ENCODE measurements at places on chromosomes 4 and X.

GRCh38 chr4:165308606-165309005, 18.9 kb upstream of the MSMO1 start:
- DNase-seq: no peak

DNA sequence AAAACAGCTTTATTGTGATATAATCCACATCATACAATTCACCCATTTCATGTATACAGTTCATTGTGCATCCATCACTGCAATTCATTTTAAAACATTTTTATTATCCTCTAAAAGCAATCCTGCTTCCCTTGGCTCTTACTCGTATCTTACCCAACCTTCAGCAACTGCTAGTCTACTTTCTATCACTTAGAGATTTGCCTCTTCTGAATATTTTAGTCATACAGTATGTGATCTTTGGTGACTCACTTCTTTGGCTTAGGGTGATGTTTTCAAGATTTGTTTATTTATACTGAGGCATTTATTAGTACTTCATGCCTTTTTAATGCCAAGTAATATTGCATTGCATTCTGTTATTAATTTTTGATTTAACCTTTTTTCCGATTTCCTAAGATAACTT, 15.0 kb upstream of the MSMO1 start:
- DNase-seq: peak; percentile 72

DNA sequence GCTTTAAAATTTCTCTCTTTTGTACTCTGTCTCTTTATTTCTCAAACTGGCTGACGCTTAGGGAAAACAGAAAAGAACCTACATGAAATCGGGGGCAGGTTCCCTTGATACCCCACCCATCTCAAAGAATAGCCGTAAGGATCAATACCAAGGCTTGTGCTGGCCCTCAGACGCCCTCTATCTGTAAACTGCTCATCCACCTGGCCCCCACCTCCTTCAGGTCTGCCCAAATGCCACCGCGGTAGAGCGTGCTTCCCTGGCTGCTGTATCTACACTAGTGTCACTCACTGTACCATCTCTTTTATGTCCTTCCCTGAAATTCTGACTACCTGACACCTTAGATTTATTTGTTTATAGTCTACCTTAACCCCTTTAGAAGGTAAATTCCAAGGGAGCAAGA, 62.8 kb downstream of the SMIM20 start:
- DNase-seq: no peak

GRCh38 chrX:102892103-102892502, 45.0 kb upstream of the RAB40AL start:
- DNase-seq: no peak

- DNase-seq: peak; percentile 22
Observed at GRCh38 chr4:113844369-113844768, 82.8 kb upstream of the CAMK2D start.

DNA sequence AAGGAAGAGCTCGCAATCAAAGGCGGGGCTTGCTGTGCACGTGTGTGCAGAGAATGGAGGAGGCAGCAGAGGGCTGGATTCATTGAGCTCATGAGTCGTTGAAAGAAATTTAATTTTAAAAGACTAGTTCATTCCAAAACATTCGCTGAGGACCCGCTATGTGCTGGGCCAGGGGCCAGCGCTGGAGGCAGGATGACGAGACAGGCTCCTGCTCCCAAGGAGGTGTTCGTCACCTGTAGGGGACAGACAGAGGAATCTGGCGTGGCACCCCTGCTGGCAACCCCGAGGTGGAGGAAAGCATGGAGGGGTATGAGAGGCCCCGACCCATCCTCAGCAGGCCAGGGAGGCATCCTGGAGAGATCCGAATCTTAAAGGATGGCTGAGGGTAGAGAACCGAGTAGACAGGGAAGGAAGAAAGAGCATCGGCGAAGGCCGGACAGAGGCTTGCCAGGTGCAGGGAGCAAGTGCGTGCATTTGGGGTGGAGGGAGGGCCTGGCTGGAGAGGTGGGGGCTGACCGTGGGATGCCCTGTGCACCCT, 96.4 kb downstream of the CPZ start:
- no peak for DNase-seq

GRCh38 chr4:86894455-86894854, 2.2 kb upstream of the C4orf36 start:
- no peak for DNase-seq

DNA sequence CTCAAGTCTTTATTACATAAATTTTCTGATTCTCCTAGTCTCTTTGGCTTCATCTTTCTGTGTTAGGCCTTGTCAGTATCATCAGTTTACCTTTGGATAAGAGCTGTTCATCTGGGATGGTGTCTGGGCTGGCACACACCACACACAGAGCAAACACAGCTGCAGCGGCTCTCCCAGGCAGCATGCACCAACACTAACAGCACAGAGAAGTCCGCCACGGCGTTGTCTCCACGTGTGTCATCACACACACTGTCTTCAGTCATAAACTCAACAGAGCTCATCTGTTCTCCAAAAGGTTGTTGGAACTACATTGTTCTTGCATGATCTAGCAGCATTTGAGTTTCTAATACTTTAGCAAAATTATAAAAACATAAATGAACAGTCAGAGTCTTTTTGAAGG, 851.9 kb upstream of the FRG1 start:
- DNase-seq: peak; percentile 23

DNA sequence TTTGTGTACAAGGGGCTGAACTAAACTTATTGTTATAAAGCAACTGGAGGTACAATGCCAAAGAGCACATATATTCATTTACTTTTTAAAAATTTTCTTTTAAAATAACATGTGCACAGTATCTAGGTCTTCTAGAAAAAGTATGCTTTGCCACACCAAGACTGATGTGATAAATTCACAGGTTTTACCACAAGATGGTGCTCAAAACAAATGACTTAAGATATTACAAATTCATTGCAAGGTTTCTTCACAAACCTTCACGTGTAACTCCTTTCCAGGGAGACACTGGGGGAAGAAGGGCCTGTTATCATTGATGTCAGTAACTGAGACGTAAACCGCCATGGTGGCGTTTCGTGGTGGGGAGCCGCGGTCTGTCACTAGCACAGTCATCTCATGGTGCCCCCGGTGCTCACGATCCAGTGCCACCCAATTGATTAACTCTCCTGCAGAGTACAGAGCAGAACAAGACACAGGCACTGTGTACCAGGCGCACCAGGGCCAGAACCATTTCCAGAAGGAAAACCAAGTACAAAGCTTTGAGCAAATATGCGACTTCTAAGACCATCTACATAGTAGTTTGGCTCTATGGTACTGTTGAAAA, 162.2 kb downstream of the DCHS2 start:
- no peak for DNase-seq

- no peak for DNase-seq
Observed at GRCh38 chr4:1413687-1414479, 7.6 kb upstream of the NKX1-1 start.

DNA sequence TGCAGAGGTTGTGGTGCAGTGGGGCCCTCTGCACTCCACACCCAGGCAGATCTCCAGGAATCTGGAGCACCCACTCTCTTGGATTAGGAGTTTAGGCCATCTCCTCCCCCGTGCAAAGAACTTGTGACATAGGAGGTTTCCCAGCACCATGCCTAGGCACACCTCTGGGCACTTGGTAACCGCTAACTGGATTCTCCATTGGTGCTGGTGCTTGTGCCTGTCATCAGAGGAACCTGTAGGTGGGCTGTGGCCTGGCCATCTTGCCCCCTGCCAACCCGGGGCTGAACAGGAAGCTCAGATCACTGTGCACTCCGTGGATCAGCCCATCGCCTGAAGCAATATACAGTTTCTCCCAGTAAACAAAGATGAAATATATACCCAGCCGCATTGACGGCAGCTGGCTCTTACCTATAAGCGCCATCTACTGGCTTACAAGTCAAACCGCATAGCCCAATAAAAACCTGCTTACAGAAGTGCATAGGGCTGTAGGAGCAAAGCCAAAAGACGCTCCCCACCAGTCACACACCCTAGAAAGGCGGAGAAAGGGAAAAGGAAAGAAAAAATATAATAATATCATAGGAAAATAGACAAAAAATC, 19.1 kb upstream of the TEX13B start:
- peak; percentile 51 for DNase-seq

DNA sequence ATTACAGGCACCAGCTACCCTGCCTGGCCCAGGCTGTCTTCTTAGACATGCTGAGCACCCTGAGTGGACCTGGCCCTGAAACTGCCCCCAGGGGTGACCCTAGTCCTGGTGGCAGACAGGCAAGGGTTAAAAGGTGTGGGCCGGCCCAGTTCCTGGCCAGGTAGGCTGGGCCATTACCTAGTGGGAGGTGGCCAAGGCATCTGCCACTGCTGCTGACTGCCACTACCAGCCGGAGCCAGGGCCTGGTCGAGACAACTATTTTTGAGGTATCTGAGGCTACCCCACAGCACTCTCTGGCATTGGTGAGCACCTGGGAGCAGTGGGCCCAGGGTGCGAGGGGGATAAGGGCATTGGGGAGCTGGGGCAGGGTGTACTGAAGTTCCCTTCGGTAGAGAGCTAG, at the start of gene CCDC120:
TSS of gene CCDC120 (plus strand) at position 206 of the 400 bp plus-strand sequence. CDS start 3,043 bp downstream, outside the sequence.
- DNase-seq: no peak

DNA sequence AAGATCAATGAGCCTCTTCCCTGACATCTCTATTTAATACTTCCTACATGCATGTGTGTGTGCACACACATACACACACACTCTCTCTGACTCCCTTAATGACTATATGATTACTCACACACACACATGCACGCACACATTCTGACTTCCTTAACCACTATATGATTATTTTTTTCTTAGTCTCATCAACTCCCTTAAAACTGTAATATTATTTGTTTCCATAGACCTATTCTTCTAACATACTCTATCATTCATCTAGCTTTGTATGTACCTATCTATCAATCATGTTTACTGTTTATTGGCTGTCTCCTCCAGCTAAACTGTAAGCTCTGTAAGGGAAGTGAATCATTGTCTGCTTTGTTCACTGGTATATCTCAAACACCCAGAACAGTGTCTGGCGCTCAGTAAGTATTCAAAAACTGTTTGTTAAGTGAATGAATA, 236.6 kb downstream of the RASL11B start:
- DNase-seq: peak; percentile 74

GRCh38 chr4:39410415-39410814, 3.7 kb downstream of the KLB start:
- DNase-seq: peak; percentile 25

DNA sequence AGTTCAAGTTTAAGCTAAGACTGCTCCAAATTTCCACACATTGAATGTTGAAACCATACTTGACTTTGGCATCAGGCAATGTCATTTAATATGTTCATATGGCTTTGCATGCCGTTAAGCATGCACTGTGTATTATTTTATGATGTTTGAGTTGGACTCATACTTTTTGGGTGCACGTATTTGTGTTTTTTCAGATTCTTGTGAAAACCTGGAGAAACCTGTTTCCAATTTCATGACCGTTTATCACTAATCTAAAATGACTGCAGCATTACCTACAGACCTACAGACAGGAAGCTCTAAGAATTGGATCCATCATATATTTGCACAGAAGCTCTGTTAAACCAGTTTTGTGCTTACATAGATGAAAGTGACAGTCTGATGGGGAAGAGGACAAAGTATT, 1093.0 kb upstream of the INTU start:
- no peak for DNase-seq

GRCh38 chrX:40013266-40014195, 84.2 kb downstream of the BCOR start:
- peak; percentile 65 for DNase-seq

DNA sequence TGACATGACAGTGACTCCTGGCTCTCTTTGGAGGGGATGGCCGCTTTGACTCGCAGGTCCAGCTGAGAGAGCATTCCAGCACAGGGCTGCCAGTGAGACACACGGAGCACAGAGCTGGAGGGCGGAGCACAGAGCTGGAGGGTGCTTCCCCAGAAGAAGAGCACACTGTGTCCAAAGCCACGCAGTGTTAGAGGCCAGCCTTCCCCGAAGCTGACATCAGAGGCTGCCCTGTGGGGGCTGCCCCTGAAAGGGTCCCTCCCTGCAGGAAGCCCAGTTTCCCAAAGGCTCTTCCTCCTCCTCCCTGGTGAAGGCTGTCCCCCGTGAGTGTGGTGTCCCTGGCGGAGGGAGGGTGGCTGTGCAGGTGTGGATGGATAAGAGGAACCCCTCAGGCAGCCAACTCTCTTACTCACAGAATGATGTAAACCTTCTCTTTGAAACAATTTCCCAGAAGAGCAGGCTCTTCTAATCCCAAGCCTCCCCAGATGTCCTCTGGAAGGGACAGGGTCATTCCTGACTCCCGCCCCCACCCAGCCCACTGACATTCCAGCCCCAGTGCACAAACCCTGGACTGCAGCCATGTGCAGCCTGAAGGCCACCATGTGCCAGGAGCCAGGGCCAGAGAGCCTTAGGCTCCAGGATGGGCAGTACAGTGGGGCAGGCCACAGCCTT, 53.4 kb downstream of the PSAPL1 start:
- DNase-seq: no peak

GRCh38 chrX:42946544-42947194, 168.7 kb upstream of the PPP1R2C start:
- DNase-seq: no peak

GRCh38 chr4:22502895-22503814, 12.7 kb downstream of the ADGRA3 start:
- DNase-seq: no peak

DNA sequence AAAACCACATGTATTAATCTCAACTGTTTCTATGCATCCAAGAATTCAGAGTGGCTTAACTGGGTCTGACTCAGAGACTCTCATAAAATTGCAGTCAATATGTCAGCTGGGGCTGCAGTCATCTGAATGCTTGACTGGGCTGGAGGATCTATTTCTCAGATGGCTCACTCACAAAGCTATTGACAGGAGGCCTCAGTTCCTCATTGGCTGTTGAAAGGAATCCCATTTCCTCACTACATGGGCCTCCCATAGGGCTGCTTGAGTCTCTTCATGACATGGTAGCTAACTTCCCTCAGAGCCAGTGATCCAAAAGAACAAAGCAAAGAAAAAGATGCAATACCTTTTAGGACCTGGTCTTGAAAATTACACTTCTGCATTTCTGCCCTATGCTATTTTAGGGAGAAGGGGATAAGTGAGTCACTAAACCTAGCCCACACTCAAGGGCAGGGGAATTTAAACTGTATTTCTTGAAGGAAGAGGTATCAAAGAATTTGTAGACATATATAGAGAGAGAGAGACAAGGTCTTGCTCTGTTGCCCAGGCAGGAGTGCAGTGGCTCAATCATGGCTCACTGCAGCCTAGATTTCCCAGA, 9.8 kb downstream of the SCFD2 start:
- DNase-seq: no peak

DNA sequence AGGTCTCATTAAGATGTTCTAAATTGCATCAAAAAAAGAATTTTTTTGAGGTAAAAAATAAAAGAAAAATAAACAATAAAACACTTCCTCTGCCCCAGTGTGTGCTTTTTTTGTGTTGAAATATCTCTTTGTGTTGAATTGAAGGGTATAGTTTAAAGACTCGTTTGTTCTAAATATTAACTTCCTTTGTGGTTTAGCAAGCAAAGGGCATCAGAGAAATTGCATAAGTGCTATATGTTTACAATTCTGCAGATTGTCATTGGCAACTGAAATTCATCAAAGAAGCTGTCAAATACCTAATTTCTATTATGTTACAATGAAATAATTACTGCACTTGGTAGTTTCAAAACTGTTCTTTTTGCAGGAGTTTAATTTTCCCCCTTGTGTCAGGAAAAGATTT, 260.5 kb downstream of the DKK2 start:
- DNase-seq: no peak

GRCh38 chrX:48530736-48531135, 8.8 kb upstream of the TBC1D25 start:
- DNase-seq: no peak

GRCh38 chrX:29090811-29091210, 503.6 kb downstream of the IL1RAPL1 start:
- no peak for DNase-seq

- no peak for DNase-seq
Observed at GRCh38 chrX:66018585-66019309, 21.1 kb downstream of the VSIG4 start.

- no peak for DNase-seq
Observed at GRCh38 chrX:17860811-17861488, at the start of gene RAI2. Gene RAI2, minus strand, starts transcription at chrX:17861298. Its CDS starts 59,288 bp downstream, at chrX:17802010.

GRCh38 chr4:144189121-144189520, 48.6 kb upstream of the GYPA start:
- no peak for DNase-seq
